ENCODE measurements at places on chromosomes 1 and 21.

DNA sequence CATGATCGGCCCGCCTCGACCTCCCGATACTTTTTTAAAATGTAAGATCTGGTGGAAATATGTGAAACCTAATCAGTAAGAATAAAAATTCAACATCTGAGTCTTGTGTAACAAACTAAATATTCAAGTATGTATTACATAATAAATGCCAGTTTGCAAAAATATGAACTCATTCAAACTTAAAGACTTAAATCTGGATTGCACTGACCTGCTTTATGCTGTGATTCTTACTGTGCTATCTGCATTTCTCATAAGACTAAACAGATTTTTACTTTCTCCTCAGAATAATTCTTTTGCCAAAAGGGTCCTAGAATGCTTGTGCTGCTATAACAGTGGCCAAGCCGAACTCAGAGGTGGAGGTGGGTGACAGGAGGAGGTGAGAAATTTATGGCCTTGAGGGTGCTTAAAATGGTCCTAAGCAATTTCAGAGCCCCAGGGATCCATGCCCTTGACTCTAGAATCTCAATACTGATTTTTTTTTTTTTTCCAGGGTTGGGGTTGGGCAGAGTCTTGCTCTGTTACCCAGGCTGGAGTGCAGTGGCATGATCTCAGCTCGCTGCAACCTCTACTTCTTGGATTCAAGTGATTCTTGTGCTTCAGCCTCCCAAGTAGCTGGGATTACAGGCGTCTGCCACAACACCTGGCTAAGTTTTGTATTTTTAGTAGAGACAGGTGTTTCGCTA is 38.2 kb downstream of the IL23R start:
- DNase-seq, result no peak

DNA sequence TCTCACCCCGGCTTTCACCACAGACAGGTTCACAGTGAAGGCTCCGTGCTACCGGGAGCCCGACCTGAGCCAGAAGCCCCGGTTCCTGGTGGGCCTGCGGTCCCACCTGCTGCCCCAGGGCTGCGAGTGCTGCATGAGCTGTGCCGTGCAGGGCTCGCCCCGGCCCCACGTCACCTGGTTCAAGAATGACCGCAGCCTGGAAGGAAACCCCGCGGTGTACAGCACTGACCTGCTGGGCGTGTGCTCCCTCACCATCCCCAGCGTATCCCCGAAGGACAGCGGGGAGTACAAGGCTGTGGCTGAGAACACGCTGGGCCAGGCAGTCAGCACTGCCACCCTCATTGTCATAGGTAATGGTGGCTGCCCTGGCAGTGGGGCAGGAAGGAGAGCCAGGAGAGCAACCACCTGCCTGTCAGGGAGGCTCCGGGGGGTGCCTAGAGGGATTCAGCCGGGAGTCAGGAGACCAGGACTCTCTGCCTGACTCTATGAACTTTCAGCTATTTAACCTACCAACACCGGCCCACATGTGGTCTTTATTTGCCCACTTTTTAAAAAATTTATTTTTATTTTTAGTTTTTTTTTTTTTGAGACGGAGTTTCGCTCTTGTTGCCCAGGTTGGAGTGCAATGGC is 36.4 kb downstream of the IGFN1 start:
- no peak for DNase-seq

DNA sequence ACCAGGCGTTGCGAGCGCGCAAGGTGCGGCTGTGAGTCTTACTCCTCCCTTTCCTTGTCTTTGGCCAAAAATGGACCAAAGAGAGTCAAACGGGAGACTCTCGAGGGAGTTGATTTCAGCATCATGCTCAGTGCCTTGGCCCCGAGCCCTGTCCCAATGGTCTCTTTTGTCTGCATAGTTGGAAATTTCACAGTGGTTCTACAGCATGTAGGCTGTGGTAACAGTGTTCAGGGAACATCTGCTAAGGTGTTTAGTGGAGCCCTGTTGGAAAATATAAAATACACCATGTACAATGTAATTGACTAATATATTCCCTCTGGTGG is 2.7 kb downstream of the CACNA1E start:
- no peak for DNase-seq

DNA sequence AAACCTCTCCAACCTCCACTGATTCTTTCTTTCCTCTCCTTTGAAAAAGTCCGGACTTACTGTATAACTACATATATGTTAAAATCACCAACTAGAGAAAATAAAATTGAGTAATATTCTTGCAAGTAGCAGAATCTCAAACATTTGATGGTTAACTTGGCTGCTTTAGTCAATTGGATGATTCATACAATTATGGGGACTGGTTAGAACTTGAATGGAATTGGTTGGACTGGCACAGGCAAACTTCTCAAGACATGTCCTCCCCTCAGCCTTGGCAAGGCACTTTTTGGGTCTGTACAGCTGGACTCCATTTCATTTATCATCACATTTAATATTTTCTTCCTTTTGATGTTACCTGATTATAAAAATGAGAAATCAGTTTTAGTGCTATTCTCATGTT is 6.5 kb downstream of the WLS start:
- no peak for DNase-seq

GRCh38 chr1:116309090-116309870 is 63.8 kb upstream of the ATP1A1 start:
- no peak for DNase-seq

DNA sequence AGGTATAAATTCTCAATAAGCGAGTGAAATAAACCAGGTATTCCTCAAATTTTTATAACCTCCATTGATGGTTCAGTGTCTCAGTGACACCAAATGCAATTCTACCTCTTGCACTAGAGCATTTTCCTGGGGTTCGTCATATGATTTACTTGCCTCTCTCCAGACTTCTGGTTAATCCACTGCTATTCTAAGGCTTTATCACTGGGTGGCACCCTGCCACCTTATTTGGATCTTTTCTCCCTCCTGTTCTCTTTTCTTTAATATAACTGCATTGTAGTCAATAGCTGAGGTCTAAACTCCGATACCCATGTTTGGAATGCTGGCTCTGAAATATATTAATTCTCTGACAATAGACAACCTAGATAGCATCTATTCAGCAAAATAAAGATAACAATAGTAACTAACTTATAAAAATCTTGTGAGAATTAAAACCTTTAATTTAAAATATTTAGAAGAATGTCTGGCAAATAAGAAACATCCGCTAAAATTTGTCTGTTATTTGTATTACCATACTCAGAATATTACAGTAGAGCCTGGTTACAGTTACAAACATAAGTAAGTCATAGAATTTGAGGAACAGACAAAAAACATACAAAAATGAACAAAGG is 436.4 kb downstream of the PLA2G4A start:
- DNase-seq, result no peak

DNA sequence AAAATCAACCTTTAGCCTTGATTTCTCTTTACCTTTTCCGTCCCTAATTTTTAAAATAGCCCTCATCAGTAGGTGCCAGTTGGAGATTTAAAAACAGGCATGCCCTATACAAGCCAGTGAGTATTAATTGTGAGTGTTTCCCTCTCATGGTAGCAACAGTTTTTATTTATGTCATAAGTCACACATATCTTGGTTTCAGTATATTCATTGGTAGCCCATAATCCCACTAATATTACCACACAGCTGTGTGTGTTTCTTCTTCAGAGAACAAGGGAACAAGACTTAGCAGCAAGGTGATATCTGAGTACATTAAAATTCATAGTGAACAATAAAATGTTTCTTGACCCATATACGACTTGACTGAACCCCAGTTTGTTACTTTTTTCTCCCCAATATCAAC is 68.6 kb upstream of the HSPA13 start:
- DNase-seq, result no peak

DNA sequence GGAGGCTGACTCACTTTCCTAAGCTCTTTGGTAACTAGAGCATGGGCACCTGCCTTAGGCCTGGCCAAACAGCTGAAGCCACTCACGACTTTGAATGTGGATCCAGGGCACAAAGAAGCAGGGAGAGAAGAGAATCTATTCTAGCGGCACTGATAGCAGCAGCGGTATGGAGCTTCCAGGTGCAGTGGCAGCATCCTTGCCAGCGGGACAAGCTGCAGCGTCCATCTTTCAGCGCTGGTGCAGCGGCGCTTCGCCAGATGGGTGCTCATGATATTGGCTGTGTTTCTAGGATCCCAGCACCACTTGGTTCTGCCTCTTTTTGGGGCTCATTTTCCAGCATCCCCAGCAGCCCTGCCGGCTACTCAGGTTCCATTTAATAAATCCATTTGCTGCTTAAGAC is 184.2 kb downstream of the SLC44A5 start:
- DNase-seq, result no peak

DNA sequence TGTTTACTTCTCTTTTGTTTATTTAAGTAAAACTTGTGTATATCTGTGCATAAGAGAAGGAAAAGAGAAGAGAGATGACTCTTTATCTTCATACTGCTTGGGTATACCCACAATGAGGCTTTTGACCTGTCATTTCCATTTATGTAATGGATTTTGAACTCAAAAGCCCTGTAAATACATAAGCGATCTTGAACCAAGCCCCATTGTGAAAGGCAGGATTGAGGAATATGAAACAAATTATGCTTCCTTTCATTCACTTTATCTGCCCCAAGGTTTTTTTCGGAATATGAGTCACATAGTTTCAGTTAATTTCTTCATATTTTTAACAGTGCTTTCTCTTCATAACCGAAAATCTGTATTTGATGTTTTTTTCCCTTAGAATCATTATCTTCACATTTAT is 21.4 kb downstream of the CNST start:
- DNase-seq, result no peak

DNA sequence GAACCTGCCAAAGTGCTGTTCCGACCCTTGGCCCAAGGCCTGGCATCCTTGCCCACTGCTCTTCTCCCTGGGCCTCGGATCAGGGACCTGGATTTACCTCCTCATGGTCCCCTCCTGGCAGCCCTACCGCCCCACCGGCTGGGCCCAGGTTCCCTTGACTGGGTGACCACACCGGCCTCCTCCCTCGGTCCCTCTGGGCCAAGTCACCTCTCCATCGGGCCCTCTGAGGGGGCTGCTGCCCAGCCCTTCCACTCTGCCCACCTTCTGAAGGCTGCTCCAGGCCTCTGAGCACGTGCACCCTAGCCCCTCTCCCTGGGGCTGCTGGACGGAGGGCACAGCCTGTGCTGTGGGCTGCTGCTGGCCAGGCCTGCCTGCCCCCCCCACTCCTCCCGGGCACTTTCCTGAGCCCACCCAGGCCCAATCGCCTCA is 9.3 kb upstream of the MMEL1 start:
- DNase-seq, result no peak
